ENCODE measurements at places on chromosomes 2 and 18.

GRCh38 chr2:218081063-218081462 lies 12.0 kb downstream of the RUFY4 start:
- peak; percentile 65 for DNase-seq

- no peak for DNase-seq
Observed at GRCh38 chr2:29096969-29097368, 18.2 kb upstream of the CLIP4 start.

GRCh38 chr2:224038049-224038829 lies 847 bp downstream of the SERPINE2 start:
- DNase-seq = peak; percentile 45

DNA sequence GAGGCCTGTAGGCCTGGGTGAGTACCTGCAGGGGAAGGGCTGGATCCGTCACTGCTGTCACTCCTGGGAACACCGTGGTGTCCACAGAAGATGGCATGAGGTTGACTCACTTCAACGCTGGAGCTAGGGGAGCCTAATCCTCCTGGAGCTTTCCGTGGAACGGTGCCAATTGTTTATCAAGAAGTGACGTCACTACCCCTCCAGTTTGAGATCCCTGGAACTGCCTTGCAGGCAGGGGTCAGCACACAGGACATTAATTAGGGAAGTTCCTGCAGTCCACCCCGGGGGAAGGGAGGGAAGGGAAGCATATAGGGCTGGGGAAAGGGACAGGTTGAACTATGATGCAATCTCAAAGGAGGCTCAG lies 408.6 kb downstream of the GALR1 start:
- no peak for DNase-seq

Data from GM13976 (cell line).